ENCODE measurements at places on chromosomes 1 and 21. TPM values are rescaled to one million over a fixed set of nuclear protein-coding genes. Genes with fewer than 3 reads are reported as not detected.

Gene S100A12
- 5.8 TPM for total RNA-seq

Gene TMOD4
- 1.9 TPM for total RNA-seq

GRCh38 chr21:17402937-17403336 is 109.9 kb upstream of the CXADR start:
- no peak for DNase-seq

DNA sequence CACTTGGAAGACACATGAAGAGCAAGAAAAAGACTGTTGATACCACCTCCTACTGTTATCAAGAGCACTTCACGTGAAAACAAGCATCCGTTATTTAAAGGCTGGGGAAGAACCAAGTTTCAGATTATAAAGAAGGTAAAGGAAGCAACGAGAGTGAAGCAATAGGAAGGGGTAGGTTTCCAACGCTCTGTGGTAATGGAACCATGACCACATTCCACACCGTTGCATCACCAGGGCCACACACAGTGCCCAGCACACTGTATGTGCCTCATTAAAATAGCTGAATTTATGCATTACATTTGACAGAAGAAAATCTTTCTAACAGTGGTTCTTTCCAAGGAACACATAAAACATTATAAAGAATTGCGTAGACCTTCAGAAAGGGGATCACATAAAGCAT is 435.8 kb downstream of the MRPL39 start:
- DNase-seq = no peak

Gene CD1D
- total RNA-seq = 3.7 TPM

GRCh38 chr1:173224949-173225348 is 17.8 kb upstream of the TNFSF4 start:
- DNase-seq = no peak

DNA sequence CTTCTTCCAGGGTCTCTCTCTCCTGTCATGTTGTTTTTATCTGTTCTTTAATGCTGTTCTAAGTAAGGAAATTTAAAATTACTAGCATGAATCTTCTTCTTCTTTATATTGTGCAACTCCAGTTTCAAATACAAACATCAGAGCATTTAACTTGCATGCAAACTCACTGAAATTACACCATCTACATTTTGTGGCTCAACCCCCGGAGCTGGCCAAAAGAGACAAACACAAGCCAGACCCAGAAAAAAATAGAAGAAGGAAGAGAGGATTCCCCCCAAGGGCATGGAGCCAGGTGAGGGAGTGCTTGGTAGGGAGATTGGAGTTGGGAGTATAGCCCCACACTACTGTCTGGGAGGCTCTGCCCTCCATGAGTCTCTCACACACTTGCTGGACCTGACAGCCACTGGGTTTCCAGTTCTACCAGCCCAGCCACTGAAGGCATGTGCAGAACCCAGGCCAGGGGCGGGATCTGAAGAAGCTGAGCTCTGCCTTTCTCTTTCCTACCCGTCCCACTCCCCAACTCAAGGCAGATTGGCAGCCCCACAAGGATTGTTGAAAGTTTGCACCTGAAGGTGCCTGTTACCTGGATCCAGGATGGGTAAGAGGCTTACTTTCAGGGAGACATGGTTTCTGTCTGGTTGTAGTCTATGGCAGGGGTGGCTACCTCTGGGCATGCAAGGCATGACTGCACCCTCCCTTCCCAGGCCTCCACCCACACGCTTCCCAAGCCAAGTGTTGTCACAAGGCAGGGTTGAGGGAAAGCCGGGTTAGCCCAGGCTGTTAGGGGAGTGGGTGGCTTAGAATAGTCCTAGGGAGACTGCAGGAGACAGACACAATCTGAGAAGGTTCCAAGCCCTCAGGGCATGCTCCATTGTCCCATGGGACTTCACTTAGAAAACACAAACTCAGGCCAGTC is 297.2 kb downstream of the TGFB2 start:
- no peak for DNase-seq

All from omental fat pad (tissue), 4 donors.